ENCODE measurements at places on chromosomes 1 and 21. TPM values are rescaled to one million over a fixed set of nuclear protein-coding genes. Genes with fewer than 3 reads are reported as not detected.

The OR2M3 gene
- total RNA-seq, result not detected

The EFNA1 gene
- 0.24 TPM for total RNA-seq

The SPRR1B gene
- not detected for total RNA-seq

The SMIM1 gene
- 2.5 TPM for total RNA-seq

The ICOSLG gene
- total RNA-seq, result 2.4 TPM

The HMGCS2 gene
- not detected for total RNA-seq

The F13B gene
- total RNA-seq, result not detected

The SYT11 gene
- total RNA-seq, result 25.0 TPM

The MNDA gene
- total RNA-seq, result not detected

The TEDDM1 gene
- total RNA-seq, result not detected

The TTC22 gene
- 4.6 TPM for total RNA-seq

The COL8A2 gene
- not detected for total RNA-seq
